ENCODE measurements at places on chromosomes 1 and 21.

- DNase-seq = no peak
Observed at GRCh38 chr1:188270497-188270896, 1441.7 kb downstream of the PLA2G4A start.

GRCh38 chr1:117030271-117030877 lies 28.8 kb downstream of the CD101 start:
- no peak for DNase-seq

DNA sequence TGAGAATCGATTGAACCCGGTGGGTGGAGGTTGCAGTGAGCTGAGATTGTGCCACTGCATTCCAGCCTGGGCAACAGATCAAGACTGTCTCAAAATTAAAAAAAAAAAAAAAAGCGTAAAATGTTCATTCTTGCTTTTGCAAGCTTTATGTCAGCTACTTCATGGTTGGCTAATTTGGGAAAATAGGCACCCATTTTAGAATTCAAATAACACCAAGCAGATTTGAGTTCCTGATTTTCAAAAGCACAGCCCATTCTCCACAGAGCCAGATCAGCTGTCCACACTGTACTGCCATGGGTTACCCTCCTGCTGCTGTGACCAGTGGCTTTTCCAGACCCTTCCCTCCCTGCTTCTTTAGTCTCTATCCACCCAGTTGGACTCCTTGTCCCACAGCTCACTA lies 4.4 kb downstream of the THEM5 start:
- no peak for DNase-seq

DNA sequence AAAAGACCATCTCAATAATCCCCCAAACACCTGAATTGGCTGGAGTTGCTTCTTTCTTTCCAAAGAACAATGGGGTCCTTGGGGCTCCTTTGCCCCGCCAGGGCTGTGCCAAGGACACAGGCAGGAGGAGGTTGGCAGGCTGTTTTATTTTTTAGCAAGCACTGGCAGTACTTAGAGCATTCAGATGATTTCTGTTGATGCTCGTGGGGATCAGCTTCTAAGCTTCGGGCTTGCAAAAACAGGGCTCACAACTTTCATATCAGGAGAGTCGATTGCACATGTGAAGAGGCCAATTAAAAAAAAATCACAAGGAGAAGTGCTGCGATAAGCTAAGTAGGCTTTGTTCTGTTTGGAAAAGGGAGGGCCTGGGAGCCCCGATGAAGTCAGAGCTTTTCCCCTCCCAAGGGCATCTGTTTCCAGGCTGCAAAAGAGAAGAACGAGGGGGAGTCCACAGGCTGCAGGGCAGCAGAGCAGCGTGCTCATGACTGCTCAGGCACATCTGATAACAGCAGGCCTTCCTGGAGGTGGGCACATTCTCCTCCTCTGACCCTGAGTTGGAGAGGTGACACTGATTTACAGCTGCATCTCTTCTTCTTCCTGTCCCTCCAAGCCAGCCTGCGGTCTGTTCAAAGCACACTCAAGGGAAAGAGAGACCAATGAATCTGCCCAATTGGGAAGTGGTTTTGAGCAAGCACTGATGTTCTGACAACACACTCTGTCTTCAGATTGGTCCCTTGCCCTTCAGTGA lies 27.3 kb upstream of the BCAR3 start:
- no peak for DNase-seq

- no peak for DNase-seq
Observed at GRCh38 chr1:224831501-224831900, 98.0 kb upstream of the DNAH14 start.

DNA sequence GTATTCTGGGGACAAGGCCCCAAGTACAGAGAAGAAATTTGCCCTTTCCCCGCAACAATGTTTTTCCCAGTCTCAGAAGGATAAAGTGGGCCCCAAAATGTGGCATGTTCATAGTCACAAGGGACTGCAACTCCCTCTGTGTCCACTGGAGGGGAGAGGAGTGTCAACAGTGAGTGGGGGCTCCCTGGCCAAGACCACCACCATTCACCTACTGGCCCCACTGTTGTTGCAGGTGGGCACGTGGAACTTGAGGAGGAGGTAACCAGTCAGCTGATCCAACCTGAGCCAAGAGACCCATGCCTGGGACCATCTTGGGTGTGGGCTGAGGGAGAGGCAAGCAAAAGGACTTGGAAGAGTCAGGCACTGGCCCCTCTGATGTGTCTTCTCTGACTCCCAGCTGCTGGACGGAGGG lies 777 bp downstream of the NUDT17 start:
- DNase-seq = peak; percentile 36

DNA sequence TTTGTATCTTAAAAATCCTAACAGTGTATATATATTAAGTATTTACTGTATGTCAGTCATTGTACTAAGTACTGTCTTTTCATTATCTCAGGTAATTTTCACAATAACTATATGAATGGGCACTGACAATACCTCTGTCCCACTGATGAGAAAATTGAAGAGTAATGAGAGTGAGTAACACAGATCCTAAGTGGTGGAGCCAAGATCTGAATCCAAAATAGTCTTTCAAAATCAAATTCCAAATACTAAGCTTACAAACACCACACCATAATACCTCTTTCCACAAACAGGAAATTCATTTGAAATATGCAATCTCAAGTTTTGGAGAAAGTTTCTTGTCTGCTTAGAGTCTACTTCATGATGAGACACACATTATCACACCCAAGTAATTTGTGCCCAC lies 105.9 kb upstream of the EDEM3 start:
- no peak for DNase-seq

- no peak for DNase-seq
Observed at GRCh38 chr1:7610106-7610731, 160.9 kb upstream of the VAMP3 start.

DNA sequence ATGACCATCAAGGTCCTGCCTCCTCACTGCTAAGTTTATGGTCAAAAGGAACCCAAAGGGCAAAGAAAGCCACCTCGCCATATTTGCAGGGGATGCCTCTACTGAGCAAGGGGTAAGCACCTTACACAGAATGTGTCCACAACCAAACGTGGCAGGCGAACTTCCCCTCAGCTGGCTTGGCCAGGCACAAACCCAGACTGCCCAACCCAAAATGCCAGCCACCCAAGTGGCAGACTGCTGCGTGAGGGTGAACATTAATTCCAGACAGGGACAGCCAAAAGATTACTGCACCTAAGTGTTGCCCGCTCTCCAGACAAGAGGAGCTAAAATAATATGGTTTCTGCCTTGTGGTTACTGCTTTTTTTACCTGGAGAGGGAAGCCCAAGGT lies 16.0 kb downstream of the ZNF697 start:
- DNase-seq = no peak

DNA sequence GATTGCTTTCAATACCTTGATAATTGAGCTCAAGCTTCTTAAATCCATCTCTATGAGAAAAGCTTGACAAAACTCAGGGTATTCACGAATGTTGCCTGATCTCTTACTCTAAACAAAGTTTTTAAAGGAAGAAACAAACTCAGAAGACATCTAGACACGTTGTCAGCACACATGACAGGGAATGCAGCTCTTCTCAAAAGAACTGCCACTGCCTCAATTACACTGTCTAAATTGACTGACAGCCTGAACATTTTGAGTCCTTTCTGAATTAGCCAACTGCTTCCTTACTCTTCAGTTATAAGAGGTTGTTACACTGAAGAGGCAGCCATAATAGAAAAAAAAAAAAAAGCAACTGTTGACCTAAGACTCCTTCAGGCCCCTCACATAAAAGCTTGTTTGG lies 1646.7 kb upstream of the B3GALT2 start:
- DNase-seq = no peak

- DNase-seq = no peak
Observed at GRCh38 chr1:172670316-172670715, 11.4 kb downstream of the FASLG start.

DNA sequence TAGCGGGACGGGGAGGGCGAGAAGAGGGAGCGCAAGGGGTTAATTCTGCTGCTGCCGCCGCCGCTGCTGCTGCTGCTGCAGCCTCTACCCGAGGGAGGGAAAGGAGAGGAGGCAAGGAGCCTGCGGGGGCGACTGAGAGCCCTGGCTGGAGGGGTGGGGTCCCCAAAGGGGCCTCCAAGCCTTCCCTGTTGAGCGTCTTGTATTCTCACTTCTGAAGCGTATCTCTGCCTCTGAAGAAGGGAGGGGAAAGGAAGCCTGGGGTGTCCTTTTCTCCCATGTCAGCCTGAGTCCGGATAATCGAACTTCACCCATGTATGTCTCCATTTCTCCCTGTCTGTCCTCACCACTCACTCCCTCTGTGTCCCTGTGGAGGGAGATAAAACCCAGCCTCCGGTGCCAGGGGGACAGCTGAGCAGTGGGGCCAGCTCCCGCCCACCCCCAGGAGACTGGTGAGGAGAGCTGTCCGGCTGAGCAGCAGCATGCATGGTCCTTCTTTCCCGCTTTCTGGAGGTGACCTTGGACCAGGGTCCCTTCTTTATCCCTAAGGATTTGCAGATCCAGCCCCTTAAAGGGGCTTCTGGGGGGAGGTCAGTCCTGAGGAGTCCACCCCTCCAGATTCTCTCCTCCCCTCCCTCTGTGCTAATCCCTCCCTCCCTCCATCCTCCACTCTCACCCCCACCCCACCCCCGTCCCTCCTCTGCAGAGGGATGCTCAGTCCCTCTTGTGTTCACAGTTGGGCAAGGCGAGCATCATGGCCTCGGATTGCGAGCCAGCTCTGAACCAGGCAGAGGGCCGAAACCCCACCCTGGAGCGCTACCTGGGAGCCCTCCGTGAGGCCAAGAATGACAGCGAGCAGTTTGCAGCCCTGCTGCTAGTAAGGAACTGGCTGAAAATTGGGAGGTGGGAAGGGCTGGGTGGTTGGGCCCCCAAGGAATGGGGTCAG lies 1.0 kb downstream of the NCDN start:
- no peak for DNase-seq

DNA sequence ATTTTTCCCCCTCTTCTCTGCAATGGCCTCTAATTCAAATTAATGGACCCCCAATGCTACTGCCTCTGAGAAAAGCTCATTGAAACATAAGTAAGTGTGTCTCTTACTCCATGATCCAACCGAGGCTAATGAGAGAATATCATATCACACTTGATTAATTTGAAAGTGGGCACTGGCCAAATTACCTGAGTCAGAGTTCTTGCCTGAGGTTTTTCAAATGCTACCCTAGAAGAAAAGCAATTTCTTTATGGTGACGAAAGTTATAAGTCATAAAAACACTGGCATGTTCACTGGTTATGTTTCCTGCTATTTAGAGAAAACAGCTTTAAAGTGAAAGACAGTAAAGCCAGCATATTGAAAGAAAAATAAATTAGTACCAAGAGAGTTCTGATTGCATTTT lies 368.8 kb upstream of the TMPRSS15 start:
- DNase-seq = peak; percentile 44

- DNase-seq = no peak
Observed at GRCh38 chr1:8003438-8004112, 22.5 kb downstream of the ERRFI1 start.

DNA sequence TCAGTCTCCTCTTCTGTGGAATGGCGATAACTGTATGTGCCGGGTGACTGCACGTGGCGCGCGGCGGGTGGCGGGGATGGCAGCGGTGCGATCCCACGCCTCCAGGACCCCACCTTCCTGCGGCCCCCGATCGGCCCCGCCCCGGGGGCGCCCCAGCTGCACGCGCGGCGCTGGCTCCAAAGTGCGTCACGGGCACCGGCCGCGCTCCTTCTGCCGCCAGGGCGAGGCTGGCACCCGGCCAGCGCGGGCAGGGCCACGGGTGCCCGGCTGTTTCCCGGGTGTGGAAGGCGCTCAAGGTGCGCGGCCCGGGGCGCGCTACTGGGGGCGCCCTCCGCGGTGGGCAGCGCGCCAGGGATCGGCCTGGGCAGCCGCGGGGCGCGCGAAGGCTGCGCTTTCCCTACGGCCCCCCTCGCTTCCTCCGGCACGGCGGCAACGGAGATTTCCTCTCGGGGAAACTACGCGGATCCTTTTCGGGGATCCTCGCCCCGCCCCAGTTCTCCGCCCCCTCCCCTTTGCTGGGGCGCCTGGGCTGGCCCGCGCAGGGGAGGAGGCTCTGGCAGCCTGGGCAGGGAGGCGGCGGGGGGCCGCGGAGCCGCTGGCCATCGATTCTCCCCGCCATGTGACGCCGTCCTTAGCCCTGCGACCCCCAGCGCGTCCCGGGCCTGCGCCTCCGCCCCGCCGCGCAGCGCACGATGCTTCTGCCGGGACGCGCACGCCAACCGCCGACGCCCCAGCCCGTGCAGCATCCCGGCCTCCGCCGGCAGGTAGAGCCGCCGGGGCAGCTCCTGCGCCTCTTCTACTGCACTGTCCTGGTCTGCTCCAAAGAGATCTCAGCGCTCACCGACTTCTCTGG lies at the start of gene EVA1C:
TSS of gene EVA1C (plus strand) at position 545 of the 853 bp plus-strand sequence. CDS start at position 693, 148 bp downstream.
- DNase-seq = peak; percentile 57

GRCh38 chr1:63322944-63323864 lies 837 bp downstream of the FOXD3 start:
- DNase-seq = no peak

GRCh38 chr1:110387048-110387754 lies 3.6 kb downstream of the SLC16A4 start:
- no peak for DNase-seq

DNA sequence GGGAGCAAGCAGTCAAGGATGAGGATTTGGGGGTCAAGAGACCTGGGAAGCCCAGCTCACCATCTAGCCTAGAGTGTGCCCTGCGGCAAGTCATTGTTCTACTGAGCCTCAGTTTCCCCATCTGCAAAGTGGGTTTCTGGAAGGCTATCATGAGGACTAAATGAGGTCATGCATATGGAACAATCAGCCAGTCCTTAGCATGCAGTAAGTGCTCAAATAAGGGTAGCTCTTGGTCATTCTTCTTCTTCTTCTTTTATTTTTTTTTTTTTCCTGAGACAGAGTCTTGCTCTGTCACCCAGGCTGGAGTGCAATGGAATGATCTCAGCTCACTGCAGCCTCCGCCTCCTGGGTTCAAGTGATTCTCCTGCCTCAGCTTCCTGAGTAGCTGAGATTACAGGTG lies 99.9 kb upstream of the RUNX3 start:
- DNase-seq = no peak

DNA sequence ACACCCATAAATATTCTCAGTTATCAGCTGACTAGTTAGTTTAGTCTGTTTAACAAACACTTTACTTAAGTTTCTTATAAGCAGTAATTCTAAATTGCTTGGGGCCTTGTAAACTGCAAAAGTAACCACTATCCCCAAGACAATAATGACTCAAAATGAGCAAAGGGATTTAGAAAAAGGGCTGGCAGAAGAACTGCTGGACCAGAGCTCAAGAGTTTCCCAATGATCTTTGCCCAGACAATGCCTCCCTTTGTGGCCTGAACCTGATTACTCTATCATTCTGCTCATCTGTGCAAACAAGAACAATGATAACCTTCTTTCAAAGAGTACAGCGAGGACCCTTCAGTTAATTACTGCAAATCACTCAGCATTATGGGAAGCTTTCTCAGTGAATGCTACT lies 123.5 kb downstream of the TIAM1 start:
- DNase-seq = no peak

GRCh38 chr21:17119466-17120297 lies 393.2 kb upstream of the CXADR start:
- DNase-seq = no peak

- DNase-seq = no peak
Observed at GRCh38 chr1:208326033-208326432, 81.8 kb upstream of the PLXNA2 start.

GRCh38 chr1:62362061-62362917 lies 43.1 kb upstream of the KANK4 start:
- DNase-seq = no peak

- no peak for DNase-seq
Observed at GRCh38 chr1:238176441-238176840, 285.7 kb upstream of the ZP4 start.

- no peak for DNase-seq
Observed at GRCh38 chr1:77541162-77541545, 141.3 kb downstream of the ZZZ3 start.

GRCh38 chr1:209527372-209527771 lies 56.1 kb upstream of the CAMK1G start:
- no peak for DNase-seq

GRCh38 chr21:20802201-20802600 lies 196.0 kb upstream of the NCAM2 start:
- no peak for DNase-seq

Measured in RWPE1 (cell line).